NB4 (cell line): ENCODE measurements at places on chromosomes 1 and 21.

- peak; percentile 66 for DNase-seq
Measured at GRCh38 chr1:233025157-233025556, 74.7 kb downstream of the NTPCR start.

- DNase-seq, result no peak
Measured at GRCh38 chr1:181392613-181393220, 90.6 kb upstream of the CACNA1E start.

- DNase-seq, result no peak
Measured at GRCh38 chr1:46539972-46540371, 11.5 kb downstream of the KNCN start.

DNA sequence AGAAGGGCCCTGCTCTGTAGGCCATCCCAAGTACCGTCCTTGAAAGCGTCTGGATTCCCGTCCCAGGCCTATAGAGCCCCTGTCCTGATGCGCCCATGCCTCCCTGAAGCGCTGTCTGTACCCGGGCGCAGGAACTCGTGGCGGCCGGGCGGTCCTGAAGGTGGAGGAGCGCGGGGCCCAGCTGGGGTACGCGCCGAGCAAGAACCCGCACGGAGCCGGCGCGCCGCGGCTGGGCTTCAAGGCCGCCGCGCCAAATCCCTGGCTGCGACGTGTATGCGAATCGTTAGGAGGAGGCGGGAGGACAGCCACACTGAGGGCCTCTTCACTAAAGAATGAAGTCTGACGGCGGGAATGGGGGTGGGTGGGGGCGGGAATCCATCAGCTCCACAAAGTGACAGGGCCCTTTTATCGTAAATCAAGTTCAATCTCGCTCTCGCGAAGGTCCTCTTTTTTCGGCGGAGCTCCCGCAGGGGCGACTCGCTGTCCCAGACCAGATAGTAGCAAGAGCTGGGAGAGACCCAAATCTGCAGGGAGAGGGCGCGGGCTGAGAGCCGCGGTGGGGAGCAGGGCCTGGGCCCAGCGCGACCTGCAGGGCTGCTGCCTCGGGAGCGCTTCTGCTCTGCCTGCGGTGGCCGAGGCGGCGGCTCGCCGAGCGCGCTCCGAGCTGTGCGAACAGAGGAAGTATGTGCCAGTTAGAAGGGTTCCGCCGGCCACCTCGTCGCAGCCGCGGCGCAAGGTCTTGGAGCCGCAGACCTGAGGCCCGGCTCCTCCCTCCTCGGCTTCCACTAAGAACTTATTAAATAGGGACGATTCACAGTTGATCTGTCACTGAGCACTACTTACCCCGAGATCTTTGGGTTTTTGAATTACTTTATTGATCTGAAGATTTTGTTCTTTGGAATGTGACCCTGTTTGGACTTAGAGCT, 10.4 kb downstream of the BARHL2 start:
- DNase-seq, result peak; percentile 22

DNA sequence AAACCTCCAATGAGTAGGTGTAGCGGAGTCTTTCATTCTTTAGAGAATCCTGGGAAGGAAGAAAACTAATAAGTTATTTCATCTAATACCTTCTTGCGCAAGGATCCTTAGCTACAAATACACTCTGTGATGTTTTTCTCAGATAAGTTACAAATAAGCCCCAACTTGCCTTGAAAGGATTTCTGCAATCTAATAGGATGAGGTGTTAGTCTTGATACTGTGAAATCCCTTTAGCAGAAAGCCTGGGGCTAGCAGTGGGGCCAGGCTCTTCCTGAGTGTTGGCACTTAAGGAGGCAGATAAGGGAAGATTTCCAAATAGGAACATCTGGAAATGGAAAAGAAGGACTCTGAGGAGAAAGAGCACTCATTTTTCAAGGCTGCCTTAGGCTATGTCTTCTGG, 168.0 kb upstream of the DAB1 start:
- DNase-seq, result no peak

GRCh38 chr21:40640266-40640789, 206.6 kb downstream of the DSCAM start:
- no peak for DNase-seq

DNA sequence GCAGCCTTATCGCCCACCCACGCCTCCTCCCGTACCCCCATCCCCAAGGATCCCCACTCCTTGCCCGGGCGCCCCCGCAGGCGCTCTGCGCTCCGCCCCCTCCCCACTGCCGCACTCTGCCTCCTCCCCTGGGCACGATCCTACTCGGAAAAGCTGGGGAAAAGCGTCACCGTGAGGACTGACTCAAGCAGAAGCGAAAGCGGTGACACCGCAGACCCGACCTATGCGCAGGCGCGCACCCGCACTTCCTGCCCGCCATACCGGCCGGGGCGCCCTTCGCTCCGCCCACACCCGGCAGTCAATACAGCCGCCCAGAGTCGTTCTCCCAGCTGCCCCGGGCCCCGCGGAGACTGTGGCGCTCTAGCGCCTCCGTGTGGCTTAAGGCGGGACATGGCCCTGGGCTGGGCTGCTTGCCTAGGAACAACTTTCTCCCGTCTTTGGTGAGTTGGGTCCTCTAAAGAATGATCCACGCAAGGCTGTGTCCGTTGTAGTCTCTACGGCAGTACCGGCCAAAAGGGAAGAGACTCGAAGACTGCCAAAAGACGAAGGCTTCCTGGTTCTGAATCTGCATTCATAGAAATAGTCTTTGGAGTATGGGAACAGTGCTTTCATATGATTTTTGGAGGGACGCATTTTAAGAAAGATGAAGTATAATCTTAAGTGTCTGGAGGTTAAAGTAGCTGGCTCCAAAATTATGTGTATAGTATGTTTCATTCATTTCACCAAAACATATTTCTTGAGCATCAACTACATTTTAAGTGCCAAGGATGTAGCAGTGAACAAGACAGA, at the start of gene OMA1:
TSS of gene OMA1 (minus strand) at position 207 of the 789 bp plus-strand sequence. CDS start 7,432 bp downstream, outside the sequence.
- DNase-seq, result peak; percentile 97

GRCh38 chr1:117644696-117645311, 39.0 kb downstream of the TENT5C start:
- no peak for DNase-seq

- no peak for DNase-seq
Measured at GRCh38 chr1:172142324-172142723, 278.2 kb upstream of the C1orf105 start.

- DNase-seq, result peak; percentile 84
Measured at GRCh38 chr1:211680752-211681327, 5.4 kb upstream of the NEK2 start.

DNA sequence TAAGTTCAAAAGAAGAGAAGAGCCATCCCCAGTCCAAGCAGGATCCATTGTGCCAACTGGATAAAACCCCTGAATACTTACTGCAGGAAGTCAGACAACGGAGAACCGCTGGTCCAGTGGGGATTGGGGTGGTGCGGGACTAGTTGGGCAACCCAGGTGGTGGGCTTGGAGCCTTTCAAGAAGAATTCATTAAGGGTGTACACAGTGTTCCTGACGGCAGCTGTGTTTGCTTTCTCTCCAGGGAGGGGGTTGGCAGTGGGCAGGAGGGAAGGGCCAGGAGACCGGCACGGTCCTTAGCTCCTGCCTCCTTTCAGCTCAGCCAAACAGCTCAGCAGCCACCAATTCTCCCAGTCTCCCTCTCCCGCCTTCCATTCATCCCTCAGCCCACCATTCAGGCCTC, 7.1 kb upstream of the CDK18 start:
- DNase-seq, result no peak

- DNase-seq, result peak; percentile 34
Measured at GRCh38 chr1:29256979-29257804, 20.9 kb downstream of the PTPRU start.

DNA sequence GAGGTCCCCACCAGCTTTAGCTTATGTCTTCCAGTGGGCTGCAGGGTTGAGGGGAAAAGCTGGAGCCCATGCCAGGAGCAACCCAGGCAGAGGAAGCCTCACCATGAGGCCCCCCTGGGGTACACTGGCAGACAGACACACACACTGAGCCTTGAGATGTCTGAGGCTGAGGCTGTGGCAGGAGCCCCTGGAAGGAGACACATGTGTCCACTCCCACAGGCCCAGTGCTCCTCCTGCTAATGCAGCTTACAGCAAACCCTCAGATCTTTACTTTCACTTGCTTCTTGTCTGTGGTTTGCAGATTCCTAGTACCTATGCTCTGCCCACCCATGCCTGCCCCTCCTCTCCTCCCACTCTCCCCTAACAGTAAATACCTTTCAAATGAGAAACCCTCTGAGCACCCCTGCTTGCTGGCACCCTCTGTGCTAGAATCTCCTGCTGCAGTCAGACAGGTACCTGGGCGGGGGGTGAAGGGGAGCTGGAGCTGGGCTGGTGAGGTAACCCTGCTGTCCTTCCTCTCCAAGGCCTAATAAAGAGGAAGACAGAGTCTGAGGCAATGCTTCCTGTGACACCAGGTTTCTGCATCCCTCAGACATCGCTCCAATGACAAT, 63.4 kb upstream of the NEK2 start:
- peak; percentile 41 for DNase-seq

GRCh38 chr1:153192697-153193096, 10.5 kb upstream of the LELP1 start:
- DNase-seq, result peak; percentile 20

GRCh38 chr1:78072216-78072615, 26.4 kb downstream of the GIPC2 start:
- DNase-seq, result no peak

DNA sequence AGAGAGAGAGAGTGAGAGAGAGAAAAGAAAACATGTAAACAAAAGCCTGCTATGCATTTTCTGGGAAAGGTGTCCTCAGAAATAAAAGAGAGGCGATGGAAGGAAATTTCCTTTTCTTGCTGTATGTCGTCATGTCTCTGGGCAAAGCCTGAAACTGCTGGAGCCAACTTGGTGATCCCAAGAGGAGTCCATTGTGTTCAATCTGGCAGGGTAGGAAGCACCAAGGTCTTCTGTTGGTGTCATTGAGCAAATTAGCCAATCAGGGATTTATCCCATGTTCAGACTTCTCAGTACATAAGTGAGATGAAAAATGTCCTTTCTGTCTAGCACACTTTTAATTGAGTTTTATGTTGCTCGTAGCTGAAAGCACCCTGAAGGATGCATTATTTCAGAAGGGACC, 260.0 kb upstream of the KAZN start:
- DNase-seq, result no peak

- peak; percentile 51 for DNase-seq
Measured at GRCh38 chr21:33931799-33932390, 16.3 kb upstream of the ATP5PO start.

DNA sequence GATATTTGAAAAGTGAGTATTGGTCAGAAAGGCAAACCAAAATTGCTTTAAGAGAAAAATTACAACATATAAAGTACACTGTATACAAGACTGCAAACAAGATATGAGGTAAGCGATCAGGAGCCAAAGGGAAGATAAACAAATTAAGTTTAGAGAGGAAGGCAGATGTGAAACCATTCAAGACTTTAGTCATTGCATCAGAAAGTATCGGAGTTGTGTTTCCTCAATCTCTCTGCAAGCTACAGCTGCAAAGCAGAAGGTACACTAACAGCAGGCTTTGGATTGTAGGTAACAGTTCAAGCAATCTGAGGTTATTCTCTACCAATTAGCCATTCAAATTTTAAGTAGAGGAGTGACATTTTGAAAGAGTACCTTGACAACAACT, 21.3 kb upstream of the TLCD4 start:
- no peak for DNase-seq

- DNase-seq, result no peak
Measured at GRCh38 chr21:34133392-34133791, 60.0 kb downstream of the MRPS6 start.

DNA sequence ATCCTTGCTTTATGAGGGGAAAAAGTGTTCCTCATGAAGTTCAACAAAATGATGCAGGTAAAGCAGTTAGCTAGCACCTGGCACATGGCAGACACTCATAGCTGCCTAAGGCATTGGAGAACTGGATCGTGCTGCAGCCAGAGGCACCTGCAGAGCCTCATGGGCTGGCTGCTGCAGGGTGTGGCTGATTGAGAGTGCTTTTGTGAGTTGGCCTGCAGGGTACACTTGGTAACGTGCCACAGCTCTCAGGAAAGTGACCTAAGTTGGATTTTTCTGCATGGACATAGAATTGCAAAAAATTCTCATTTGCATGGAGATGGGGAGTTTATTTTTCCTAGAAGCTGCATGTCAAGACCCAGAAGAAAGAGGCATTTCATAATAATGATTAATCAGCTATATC, 31.6 kb upstream of the IL20 start:
- no peak for DNase-seq

DNA sequence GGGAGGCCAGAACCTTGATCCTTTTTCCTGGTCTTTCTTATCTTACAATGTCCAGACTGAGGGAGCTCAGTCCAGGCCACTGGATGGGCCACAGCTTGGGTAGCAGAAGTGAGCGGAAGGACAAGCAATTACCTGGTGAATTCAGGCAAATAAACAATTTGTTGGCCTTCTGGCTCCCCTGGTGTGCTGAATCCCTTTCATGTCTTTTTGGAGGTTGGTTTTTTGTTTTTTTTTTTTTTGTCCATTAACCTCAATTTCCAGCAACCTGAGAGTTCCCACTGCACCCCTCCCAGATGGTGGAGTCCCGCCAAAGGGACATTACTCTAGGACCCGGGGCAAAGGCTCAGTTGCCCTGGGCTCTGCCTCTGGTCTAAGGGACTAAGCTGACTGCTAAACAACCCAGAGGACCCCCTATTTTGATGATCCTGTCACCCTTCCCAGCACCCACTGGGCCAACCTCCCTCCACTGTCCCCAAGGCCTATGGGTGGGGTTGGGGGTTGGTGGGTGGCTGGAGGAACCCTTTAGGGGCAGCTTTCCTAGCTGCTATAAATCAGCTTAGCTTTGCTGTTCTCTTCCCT, 85.5 kb downstream of the KCND3 start:
- DNase-seq, result no peak

DNA sequence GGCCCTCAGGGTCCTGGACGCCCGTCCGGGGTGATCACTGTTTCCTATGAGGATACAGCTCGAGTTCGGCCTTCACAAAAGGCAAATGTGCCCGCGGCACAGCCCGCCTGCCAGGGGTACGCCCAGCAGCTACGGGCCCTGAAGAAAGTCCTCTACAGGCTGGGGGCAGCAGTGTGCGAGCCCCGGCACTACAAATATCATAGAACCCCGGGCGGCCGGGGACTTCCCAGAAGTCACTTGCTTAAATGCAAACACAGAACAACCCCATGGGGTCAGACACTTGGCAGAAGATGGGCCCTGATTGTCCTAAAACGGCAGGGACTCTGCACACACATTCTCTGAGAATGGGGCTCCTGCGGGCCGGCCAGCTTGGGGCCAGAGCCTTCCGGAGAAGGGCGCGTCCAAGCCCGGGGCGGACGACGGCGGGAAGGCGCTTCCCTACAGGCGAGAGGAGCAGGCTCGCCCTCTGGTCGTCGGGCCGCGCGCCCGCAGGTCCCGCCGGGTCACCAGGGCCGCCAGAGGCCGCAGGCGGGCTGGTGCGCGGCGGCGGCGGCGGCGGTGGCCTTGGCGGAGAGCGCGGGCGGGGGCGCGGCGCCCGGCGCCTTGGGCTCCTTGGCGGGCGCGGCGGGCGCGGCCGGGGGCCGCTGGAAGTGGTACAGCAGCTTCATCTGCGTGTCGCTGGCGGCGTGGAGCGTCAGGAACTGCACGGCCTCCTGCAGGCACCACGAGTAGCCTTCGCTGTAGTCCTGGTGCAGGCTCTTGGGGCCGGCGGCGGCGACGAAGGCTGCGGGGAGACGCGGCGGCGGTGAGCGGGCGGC, 888 bp downstream of the HES5 start:
- DNase-seq, result peak; percentile 41

GRCh38 chr1:87329526-87330056, 911 bp downstream of the LMO4 start:
- peak; percentile 67 for DNase-seq
